Stimulated activated CD4-positive, alpha-beta T cell treated with anti-CD3 and anti-CD28 coated beads, Interleukin-2, amount 100 ng/mL, for 48 hours (primary cell): ENCODE measurements at places on chromosomes 4 and X.

DNA sequence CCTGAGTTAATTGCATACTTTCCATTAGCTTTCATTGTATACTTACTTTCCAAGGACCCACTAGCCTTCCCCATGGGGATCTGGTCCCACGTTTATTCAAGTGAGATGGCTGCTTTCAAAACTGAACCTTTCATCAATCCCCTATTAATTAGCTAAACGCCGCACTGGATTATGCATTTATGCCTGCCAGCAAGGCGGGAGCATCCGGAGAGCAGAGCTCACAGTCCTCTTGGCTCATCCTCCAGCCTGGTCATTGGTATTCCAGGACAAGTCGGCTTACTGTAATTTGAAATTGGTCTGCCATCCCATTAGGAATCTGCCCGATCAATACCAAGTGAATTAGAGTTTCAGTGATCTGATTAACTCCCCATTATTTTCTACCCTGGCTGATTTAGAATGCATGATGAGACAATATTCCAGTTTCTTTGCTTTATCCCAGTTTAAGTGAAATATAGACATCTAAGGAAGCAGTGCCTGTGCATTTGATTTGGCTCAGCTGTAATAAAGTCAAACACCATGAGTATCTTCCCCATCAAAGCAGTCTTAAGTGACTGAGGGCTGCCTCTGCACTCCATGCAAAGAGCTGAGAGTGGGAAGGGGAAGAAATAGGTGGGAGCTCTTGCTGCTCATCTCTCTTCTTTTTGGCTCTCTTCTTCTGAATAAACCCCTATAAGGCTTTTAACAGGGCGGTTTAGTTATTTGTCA is 411.4 kb downstream of the GPAT3 start:
- DNase-seq: no peak

- no peak for DNase-seq
Measured at GRCh38 chr4:143399113-143399949, 62.7 kb downstream of the GAB1 start.

- DNase-seq: no peak
Measured at GRCh38 chr4:120109406-120109805, 42.8 kb upstream of the MAD2L1 start.

- no peak for DNase-seq
Measured at GRCh38 chr4:73193155-73193554, 65.4 kb downstream of the ANKRD17 start.

- DNase-seq: no peak
Measured at GRCh38 chr4:139808381-139808807, 142.8 kb downstream of the MGST2 start.

DNA sequence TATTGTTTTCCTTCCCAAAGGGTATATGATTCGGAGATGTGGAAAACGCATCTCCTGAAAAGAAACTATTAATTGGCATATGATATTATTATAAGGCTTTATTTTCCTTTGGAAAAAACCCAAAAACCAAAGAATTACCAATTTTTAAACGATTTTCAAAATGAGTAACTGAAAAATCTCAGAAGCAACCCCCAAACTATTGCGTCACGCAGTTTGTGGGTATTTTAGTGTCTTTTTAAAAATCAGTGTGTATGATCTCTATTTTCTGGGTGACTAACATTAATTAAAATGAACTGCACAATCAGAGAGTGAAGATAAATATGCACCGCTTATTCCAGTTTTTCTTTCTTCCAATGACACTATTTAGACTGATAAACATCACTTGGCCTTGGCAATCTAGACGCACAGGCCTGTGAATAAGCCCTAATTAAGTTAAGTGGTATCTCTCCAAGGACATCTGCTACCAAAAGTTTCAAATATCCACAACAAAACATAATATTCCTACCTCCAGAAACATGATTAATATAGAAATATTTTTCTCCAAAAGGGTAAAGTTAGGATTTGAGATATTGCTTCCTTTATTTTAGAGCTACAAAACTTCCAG is 511.5 kb upstream of the FAM241A start:
- DNase-seq: no peak

GRCh38 chr4:11011249-11011648 is 326.7 kb upstream of the CLNK start:
- DNase-seq: no peak

GRCh38 chr4:168849030-168849675 is 160.9 kb downstream of the CBR4 start:
- DNase-seq: no peak

GRCh38 chr4:172104539-172104938 is 291.3 kb downstream of the GALNTL6 start:
- DNase-seq: no peak

DNA sequence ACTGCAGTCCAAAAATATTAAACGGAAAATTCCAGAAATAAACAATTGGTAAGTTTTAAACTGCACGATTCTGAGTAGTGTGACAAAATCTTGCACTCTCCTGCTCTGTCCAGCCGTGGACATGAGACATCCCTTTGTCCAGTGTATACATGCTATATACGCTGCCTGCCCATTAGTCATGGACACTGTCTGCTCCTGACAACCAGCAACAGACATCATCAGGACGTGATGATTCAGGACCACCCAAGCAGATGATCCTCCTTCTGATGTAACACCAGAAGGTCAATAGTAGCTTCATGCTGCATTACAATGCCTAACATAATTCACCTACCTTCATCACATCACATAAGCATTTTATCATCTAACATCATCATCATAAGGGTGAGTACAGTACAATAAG is 36.3 kb downstream of the ATRX start:
- DNase-seq: no peak

- no peak for DNase-seq
Measured at GRCh38 chr4:61553557-61554125, 353.5 kb downstream of the ADGRL3 start.

- no peak for DNase-seq
Measured at GRCh38 chr4:108008721-108009120, 19.0 kb downstream of the HADH start.

DNA sequence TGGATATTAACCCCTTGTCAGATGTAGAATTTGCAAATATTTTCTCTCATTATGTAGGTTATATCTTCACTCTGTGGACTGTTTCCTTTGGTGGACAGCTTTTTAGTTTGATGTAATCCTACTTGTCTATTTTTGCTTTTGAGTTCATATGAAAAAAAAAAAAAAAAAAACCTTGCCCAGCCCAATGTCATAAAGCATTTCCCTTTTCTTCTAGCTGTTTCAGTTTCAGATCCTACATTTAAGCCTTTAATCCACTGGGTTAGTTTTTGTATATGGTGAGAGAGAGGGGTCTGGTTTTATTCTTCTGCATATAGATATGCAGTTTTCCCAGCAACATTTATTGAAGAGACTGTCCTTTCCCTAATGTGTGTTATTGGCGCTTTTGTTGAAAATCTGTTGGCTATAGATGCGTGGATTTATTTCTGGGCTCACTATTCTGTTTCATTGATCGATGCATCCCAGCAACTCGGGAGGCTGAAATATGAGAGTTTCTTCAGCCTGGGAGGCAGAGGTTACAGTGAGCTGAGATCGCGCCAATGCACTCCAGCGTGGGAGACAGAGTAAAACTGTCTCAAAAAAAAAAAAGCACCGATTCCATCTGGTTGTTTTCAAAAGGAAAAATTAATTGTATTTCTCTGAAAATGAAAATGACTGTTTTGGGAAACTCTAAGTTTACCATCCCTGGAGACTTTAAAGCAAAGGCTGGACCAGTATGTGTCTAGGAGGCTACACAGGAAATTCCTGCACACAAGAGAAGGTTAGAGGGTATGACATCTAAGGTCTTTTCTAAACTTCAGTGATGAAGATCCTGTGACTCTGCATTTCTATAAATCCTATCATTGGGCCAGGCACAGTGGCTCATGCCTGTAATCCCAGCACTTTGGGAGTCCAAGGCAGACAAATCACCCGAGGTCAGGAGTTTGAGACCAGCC is 35.6 kb downstream of the STEEP1 start:
- DNase-seq: no peak

DNA sequence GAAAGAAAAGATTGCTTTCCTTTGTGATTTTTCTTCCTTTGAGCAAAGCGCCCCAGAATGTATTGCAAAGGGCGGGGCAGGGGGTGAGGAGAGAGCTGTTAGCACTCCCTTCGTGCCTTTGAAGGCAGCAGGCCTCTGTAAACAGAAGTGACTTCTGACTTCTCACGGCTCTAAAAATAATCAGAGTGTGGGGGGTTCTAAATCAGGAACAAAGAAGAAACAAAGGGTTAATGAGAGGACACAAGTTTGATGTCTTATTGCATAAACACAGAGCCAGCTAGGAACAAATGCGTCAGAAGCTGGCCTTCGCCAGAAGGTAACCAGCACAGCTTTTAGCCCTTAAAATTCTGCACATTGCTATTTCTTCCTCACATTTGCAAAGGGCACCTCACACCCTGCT is 626.2 kb downstream of the MID1IP1 start:
- no peak for DNase-seq

- no peak for DNase-seq
Measured at GRCh38 chrX:1423215-1423614, 29.5 kb downstream of the ASMTL start.

DNA sequence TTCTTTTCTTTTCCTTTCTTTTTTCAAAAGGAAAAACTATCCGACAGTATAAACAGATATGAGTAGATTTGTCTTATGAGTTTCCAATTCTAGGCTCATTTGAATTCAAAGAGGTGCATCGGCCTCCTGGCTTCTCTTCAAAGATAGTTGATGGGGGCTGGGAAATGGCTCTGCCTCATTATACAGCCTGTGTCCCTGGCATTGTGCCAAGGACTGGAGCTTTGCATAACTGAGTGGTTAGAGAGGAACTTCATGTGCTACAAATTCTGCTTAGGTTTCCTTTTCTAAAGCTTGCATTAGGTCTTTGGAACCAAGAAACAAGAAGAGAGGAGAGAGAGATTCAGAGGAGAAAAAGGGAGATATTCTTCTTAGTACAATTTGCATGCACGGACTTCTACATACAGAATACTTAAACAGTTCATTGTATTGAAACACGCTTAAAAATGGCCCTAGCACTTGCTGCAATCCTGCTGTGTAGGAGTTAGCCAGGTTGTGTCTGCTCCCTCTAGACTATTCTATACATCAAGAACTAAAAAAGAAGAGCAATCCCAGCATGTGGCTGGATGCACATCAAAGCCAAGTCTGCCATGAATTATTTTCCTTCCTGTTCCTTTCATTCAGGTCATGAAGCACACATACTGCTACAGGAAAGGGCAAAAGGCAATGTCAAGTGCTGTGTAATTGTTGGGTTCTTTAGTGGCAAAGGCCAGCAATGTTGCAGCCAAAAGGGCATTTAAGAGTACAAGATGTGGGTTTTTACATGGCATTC is 70.9 kb downstream of the INTS12 start:
- no peak for DNase-seq

DNA sequence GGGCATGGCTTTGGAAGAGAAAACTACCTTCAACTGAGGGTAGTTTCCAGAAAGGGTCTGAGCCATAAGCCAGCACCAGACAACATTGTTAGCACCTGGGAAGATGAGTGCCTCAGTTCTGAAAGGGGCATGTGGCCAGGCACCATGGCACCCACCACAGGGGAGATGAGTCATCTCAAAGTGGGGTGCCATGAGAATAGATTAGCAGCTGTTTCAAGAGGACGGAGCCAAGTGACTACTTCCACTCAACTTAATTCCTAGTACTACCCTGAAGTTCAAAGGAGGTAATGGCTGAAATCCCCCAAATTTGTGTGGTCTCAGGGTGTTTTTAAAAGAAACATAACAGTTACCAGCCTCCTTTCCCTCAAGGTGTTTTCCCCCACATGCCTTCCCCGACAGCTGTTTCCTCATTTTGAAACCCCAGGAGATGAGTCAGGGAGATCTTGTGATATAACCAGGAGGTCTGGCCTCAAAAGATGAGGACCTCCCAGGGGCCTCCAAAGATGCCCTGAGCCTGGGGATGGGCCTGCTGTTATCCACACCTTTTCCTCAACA is 27.8 kb upstream of the FTHL17 start:
- peak; percentile 1 for DNase-seq

- DNase-seq: no peak
Measured at GRCh38 chrX:51192104-51192503, 140.5 kb upstream of the NUDT10 start.

DNA sequence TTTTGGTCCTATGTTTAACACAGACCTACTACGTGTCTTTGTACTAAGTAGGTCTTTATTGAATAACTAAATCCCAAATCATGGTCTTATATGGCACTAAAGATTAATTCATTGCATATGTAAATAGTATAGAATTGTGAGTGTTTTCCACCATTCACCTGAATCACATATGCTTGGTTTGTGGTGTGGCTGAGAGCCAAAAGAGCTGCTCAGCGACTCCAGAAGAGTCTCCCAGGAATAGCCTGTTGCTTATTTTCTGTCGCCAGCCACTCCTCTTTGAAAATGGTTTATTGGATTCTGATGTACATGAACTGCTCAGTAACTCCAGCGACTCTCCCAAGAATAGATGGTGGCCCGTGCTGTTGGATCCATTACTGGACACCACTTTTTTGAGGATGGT is 184.5 kb downstream of the CLCN4 start:
- DNase-seq: no peak

GRCh38 chr4:108170631-108171338 is 2.1 kb upstream of the LEF1 start:
- no peak for DNase-seq

DNA sequence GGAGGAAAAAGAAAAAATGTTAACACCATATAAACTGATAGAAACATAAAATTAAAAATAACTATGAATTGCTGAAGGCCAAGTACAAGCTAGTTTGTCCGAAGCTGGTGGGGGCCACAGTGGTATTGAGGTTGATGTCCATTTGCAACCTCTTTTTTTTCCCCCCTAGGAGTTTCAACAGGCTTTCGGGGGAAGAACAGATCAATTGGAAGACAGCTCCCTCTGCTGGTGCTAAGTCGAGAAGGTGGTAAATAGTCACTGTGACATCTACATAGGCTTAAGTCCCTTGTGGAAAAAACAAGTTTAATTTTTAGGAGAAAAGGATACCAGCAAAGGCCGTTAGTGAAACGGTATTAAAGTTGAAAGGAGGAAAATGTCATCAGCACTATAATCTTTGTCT is 115.7 kb upstream of the ZXDA start:
- DNase-seq: peak; percentile 11

- no peak for DNase-seq
Measured at GRCh38 chr4:88275516-88275915, 8.8 kb downstream of the PPM1K start.

- DNase-seq: no peak
Measured at GRCh38 chr4:139986689-139987501, 167.1 kb downstream of the MAML3 start.

DNA sequence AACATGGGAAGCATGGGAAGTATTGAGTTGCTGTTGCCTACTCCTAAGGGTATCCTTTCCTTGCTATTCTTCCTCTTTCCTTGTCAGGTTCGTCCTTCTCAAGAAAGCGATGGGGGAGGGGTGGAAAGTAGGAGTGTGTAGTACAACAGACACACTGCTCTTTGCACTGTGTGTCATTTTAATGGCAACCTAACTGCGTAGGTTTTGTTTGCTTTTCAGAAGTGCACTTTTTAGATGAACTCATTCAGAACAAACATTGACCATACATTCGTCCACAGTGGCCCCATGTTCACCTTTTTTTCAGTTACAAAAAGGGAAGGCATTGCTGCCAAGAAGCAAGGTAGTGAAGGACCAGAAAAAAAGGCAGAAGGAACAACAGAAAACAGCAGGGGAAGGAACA is 10.2 kb upstream of the YIPF6 start:
- no peak for DNase-seq

- DNase-seq: no peak
Measured at GRCh38 chr4:48028696-48029095, 12.1 kb downstream of the NIPAL1 start.

- DNase-seq: no peak
Measured at GRCh38 chrX:138710866-138711341, 613 bp downstream of the FGF13 start.

GRCh38 chrX:41946989-41947612 is 23.7 kb upstream of the CASK start:
- no peak for DNase-seq

GRCh38 chr4:81965911-81966310 is 407.9 kb downstream of the HNRNPD start:
- no peak for DNase-seq
